BJ (cell line): ENCODE measurements at places on chromosomes 3 and 15.

DNA sequence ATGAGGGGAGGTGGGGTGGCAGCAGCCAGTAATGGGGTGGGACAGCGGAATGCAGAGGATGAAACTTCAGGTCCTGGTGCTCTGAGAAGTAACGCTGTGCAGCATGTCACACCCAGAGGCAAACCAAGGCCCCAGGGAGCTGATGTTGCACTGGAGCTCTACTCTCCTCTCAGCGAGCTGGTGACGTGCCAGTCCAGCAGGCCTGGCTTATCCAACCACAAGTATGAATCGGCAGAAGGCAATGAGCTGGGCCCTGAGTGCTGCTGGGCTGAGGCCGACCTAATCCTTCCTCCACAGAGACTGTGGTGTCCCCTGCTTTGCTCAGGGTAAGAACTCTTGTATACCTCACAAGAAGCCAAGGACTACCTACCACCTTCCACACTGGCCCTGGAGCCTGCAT is 30.5 kb downstream of the CD86 start:
- no peak for DNase-seq

- no peak for DNase-seq
These were observed 8.1 kb downstream of the ZXDC start for GRCh38 chr3:126467611-126467955.

- no peak for DNase-seq
These were observed 261.3 kb downstream of the XXYLT1 start for GRCh38 chr3:195009616-195010015.

GRCh38 chr15:48395521-48396011 is 64.3 kb downstream of the DUT start:
- DNase-seq = peak; percentile 85

- no peak for DNase-seq
These were observed 15.3 kb downstream of the NR2F2 start for GRCh38 chr15:96345560-96346399.

DNA sequence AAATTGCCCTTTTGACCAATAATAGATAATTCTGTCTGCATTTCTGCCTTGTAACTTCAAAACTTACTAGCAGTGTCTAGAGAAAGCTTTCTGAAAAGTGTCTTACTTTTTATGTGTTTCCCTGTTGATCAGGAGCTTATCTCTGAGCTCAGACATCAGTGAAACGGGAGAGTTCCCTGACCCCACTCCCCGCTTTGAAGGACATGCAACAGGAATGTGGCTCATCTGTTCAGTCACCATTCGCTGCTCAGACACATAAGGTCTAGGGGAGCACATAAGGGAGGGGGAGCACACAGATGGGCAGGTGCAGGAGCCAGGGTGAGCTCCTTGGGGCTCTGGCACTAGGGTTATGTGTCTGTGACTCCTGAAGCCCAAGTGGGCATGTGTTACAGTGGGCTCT is 205.0 kb downstream of the FEZF2 start:
- no peak for DNase-seq

DNA sequence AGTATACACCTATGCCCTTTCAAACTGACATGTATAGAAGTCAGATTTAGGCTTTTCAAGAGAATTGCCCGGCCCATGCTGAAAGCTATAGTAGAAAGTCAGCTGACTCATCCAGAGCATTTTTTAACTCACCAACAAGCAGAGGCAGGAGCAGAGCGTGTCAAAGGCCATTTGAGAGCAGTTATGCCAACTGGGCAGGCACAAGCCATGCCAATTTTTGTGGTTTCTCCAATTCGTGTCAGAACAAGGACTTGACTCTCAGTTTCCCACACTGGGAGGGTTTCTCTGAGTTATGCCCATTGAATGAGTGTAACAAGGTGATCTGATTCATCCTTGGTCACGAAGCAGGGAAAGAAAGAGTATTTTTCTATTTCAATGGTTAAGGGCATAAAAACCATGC is 403.3 kb upstream of the THBS1 start:
- DNase-seq = no peak

DNA sequence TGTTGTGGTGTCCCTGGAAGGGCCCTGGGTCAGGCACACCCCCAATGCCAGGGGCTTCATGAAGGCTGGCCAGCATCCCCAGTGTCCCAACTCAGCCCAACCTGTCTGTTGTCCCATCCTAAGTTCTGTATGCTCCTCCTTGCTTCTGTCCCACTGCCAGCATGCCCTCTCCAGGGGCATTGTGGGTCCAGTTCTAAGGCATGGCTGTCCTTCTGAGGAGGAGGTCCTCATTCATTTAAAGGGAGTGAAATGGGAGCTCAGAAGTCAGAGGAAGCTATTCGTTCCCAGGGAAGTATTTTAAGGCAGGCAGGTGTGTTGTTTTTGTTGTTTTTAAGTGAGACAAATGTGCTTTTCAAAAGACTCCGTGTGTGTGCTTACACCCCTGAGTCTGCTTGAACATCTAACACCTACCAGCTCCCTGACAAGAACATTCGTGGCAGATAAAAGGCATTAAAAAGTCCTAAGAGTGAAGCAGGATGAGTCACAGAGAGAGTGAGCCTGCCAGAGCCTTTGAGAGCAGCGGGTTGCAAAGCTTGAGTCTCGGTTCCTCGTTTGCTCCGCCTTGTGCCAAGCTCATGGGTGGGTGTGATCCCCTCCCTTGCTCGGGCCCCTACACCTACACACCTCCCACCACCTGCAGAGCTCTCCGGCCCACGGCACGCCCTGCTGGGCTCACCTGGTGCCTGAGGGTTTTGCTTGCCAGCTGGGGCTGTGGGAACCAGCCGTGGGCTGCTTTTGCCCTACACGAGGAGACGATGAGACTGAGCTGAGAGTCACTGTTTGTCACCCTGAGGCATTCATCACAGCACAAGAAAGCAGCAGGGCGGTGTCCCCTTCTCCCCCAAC is 183.4 kb upstream of the TOPAZ1 start:
- no peak for DNase-seq

GRCh38 chr3:132522353-132522752 is 74.7 kb upstream of the ACKR4 start:
- DNase-seq = no peak

DNA sequence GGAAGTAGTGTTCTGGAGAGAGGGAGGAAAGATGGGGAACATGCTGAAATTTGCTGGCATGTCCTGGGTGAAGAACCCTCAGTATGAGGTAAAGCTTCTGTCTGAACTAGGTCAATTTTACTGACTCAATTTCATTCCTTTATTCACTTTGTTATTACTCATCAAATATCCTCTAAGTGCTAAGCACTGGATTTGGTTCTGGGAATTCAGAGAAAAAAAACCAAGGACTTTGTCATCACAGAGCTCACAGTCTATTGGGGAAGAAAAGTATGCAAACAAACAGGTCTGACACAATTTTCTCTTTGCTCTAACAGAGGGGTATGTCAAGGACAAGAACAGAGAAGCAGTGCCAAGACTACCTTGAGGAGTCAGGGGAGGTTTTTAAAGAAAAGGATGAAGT is 68.0 kb downstream of the TFG start:
- no peak for DNase-seq

- DNase-seq = no peak
These were observed 138.7 kb upstream of the TGFBR2 start for GRCh38 chr3:30467596-30468238.

- DNase-seq = peak; percentile 75
These were observed 23.6 kb downstream of the CRTC3 start for GRCh38 chr15:90553248-90553745.

- no peak for DNase-seq
These were observed 94.4 kb downstream of the TMCO5A start for GRCh38 chr15:38028869-38029268.

DNA sequence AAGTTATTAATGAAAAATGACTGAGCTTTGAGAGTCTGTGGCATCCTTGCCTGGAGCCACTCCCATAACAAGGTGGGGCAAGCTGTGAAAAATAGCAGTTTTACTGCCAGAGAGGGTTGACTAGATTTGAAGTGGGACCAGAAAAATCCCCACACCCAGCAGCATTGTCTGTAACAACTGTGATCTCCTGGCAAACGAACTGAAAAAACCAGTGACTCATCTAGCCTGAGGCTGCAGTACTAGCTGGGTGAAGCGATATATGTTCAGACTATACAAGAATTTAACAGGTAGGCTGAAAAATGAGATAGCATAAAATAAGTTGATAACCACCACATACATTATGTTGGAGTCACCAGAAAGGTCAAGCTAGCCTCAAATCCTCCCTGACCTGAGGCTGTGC is 64.0 kb downstream of the DPH6 start:
- DNase-seq = peak; percentile 25

DNA sequence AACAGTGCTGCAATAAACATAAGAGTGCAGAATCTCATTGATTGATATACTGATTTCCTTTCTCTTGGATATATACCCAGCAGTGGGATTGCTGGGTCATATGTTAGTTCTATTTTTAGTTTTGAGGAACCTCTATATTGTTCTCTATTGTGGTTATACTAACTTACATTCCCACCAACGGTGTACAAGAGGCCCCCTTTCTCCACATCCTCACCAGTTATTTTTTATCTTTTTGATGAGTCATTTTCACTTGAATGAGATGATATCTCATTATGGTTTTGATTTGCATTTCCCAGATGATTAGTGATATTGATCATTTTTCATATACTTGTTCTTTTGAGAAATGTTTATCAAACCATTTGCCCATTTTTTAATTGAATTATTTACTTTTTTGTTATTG is 12.4 kb upstream of the IREB2 start:
- no peak for DNase-seq

DNA sequence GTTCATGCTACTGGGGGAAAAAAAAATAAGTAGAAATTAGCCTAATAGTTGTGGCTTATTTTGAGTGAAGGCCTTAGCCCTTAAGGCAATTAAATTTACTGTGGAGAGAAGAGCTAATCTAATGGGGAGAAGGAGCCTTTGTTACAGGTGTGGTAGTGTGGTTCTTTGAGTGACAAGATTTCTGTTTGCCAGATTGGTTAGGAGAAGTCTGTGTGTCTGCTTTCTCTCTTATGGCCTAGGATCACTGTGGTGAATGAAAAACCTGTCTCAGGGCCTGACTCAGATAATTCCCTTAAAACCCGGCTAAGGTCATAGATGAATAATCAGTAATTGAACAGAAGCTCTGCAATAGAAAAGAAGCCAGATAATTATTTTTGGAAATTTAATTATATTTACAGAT is 27.0 kb downstream of the OPA1 start:
- no peak for DNase-seq

- peak; percentile 39 for DNase-seq
These were observed 887.0 kb downstream of the ROBO1 start for GRCh38 chr3:78880603-78881461.

GRCh38 chr3:115402651-115403050 is 220.7 kb upstream of the GAP43 start:
- no peak for DNase-seq

DNA sequence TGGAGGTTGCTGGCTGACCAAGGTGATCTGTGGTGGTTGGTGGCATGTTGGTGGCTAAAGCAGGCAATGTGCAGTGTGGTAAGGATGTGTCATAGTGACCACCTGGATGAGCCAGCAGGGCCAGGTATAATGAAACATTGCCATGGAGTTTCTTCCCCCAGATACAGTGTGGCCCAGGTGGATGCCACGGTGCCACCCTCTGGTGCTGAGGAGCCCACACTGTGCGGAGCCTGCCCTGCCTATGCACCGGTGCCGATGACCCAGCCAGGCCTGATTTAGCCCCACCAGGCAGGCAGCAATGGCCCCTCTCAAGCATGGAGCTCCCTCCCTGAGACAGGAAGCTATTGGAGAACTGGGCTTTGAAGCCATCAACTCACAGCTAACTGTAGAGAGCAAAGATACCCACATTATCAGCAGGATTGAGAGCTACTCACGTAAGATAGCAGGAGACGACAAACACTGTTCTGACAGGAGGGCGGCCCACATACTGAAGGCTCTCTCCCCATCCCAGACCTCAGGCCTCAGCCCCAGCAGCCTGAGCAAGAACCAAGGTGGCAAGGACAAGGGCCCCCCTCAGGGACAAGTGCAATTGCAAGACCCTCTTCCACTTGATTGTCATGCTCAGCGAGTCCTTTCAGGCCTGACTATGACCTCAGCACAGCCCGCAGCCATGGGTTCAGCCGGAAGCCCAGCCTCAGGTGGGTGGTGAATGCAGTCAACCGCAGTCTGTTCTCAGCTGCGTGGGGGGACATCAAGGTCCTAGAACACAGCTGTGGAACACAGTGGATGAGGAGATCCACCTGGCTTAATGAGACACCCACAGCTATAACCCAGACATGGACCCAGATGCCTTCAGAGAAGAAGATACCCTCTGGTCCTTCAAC is 82.8 kb upstream of the CDV3 start:
- DNase-seq = no peak

GRCh38 chr3:126512026-126512425 is 5.5 kb downstream of the UROC1 start:
- no peak for DNase-seq

GRCh38 chr3:159872374-159873109 is 116.1 kb upstream of the IL12A start:
- DNase-seq = peak; percentile 55

DNA sequence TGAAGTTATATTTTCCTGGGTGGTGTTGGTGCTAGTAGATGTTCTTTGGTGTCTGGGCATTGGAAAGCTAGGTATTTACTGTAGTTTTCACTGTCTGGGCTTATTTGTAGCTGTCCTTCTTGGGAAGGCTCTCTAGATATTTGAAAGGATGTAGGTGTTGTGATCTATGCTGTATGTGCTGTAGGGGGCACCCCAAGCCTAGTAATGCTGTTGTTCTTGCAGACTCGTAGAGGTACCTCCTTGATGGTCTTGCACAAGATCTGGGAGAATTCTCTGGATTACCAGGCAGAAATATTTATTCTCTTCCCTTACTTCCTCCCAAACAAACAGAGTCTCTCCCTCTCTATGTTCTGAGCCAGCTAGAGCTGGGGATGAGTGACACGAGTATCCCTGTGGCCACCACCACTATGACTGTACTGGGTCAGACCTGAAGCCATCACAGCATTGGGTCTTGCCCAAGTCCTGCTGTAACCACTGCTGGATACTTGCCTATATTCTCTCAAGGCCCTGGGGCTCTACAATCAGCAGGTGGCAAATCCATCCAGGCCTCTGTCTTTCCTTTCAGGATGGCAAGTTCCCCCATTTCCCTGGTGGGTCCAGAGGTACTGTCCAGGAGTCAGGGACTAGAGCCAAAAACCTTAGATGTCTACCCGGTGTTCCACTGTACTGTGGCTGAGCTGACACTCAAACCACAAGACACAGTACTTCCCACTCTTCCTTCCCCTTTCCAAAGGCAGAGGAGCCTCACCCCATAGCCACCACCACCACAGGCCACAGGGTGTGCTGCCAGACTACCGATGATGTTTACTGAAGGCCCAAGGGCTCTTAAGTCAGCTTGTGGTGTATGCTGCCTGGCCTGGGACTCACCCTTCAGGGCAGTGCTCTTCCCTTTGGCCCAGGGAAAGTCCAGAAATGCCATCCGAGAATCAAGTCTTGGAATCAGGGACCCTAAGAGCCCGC is 195.2 kb upstream of the DPPA4 start:
- DNase-seq = no peak
